Thymus (tissue), 14 donors: ENCODE measurements at places on chromosomes 13 and 19.

DNA sequence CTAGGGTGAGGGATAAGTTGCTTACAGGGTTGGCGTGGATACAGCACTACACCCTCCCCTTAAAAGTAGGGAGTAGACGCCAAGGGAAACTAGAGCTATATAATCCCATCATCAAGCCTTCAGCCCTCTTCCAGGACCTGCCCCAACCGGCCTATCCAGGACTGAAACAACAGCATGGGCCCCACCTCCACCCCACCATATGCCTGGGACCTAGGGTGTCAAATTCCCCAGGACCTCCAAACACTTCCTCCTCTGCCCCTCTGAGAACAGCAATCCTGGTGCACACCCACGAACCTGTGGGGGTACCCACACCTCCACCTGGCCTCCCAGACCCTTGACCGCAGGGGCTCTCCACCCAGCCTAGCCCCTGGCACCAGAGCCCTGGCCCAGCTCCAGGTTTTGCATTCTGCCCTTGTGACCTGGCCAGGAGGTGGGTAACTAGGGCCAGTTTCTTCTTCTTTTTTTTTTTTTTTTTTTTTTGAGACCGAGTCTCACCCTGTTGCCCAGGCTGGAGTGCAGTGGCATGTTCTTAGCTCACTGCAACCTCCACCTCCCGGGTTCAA, 1.4 kb upstream of the CYP2F1 start:
- DNase-seq, result no peak

- DNase-seq, result no peak
These were observed at the start of gene TRAPPC6A for GRCh38 chr19:45177817-45178261. Gene TRAPPC6A (minus strand): TSS chr19:45178237. CDS start chr19:45178218, 19 bp downstream.

GRCh38 chr19:3013263-3013725, 15.8 kb downstream of the TLE2 start:
- no peak for DNase-seq

DNA sequence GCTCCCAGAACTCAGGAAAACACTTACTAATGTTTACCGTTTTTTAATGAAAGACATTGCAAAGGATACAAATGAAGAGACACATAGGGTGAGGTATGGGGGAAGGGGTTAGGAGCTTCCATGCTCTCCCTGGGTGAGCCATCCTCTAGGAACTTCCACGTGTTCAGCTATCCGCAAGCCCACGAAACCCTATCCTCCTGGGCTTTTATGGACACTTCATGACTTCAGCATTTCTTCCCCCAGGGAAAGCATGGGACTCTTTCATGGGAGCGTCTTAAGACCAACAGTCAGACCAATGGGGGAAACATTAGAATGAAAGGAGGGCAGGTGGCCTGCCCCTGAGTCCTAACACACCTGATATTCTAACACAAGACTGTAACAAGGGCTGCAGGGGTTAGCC, 6.6 kb upstream of the ESD start:
- no peak for DNase-seq

DNA sequence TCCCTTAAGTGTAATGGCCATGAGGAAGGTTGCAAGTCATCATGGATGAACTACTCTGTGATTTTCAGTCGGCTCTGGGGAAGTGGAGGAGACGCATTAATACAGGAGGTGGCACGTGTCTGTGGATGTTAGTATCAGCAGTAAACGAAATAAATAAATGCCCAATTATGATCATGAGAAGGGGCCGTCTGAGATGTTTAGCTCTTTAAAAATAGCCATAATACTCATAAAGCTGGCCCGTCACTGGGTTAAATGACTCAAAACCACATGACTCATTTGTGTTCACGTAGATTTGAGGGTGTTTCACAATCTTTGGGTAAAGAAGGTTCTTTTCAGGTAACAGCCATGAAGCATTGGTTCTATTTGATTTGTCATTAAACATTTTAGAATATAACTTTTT, 620.6 kb downstream of the GPC6 start:
- DNase-seq, result no peak

- DNase-seq, result no peak
These were observed 94.6 kb upstream of the RFC3 start for GRCh38 chr13:33723365-33723764.

DNA sequence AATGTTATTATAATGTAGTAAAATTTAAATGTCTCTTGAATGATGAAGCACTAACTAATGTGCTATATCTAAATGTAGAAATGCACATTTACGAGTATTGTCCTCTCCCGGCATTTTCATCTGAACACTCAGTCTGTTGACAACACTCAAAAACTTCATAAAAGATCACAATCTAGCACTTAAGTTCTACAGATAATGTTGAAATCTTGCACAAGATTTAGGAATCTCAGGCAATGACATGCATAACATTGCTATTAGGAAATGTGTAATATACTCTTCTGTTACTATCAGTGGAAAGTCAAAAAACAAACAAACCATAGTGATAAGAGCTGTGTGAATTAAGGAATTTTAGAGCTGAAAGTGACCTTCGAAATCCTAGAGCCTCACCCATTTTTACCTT, 37.5 kb upstream of the XPO4 start:
- DNase-seq, result no peak

DNA sequence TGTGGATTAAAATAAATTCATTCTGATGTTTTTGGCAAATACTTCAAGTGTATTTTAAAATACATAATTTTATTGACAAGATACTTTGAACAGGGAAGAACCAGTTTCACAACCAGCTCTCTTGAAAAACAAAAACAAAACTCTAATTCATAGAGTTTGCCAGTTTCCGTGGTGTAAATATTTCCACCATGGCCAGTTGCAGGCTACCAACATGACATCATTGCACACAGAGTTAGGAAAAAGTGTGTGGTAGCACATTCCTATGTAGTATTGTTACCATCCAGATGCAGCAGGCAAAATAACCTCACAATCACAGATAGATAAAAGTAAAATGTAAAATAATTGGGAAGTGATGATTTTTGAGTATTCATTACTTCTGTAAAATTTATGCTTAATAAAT, 7.7 kb upstream of the RNF113B start:
- DNase-seq, result no peak

DNA sequence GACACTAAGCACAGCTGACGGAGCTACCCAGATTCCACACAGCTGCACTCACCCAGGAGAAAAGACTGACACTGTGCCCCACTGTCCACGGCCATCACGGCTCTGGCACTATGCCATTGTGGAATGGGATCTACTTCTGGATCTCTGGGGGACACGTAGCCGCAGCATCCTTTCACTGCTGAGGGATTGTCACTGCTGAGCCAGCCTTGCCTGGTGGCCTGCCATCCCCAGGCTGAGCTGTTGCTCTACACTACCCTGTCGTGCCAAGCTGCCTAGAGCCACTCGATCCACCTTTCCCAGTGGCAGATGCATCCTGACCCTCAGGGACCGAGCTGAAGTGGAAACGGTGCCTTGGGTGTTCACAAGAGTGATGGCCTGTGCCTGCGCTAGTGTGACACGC, 5.0 kb upstream of the LILRB5 start:
- DNase-seq, result no peak
